ENCODE measurements at places on chromosomes 3 and 15.

DNA sequence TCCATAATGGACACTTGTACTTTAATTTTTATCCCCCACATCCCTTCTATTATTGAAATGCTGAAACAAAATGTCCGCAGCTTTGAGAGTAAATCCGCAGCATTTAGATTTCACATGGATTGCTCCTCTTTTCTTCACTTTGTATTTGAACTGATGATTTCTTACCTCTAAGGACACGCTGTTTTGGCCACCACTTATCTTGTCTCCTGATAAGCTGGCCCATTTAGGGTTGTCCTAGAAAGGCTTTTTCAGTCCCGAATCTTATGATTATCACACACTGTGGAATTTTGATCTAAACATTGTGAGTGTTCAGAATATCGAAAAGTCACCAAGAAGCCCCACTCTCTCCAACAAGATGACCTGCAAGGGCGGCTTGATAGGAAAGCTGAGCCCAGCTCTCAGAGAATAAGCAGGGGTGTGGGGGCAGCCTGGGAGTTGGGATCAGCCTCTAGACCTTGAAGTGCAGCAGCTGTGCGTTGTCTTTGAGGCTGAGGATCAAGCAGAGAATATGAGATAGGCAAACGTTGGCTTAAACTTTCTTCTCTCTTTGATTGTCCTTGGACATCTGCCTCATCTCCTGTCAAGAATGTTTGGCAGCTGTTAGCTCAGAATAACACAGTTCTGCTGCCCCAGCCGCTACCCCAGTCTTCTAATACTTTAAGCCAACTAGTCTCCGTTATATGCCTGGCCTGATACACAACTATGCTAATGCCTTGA, 399.7 kb upstream of the NR2F2 start:
- no peak for DNase-seq

DNA sequence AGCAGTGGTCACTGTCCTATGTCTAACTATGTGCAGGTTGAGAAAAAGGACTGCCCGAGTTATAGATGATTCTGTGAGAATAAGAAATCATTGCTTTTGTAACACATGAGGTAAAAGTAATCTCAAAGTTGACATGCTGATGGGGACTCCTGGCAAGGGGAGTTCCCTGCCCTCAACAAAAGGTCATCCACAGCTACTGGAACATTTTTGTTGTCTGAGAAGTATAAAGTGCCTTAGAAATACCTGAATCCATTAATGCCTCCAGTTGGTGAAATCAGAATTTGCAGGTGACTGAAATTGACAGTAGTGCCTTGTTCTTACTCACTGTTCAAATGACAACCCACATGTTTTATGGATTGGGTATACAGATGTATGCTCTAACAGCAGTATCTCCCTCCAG, 43.7 kb upstream of the RBM5 start:
- no peak for DNase-seq

DNA sequence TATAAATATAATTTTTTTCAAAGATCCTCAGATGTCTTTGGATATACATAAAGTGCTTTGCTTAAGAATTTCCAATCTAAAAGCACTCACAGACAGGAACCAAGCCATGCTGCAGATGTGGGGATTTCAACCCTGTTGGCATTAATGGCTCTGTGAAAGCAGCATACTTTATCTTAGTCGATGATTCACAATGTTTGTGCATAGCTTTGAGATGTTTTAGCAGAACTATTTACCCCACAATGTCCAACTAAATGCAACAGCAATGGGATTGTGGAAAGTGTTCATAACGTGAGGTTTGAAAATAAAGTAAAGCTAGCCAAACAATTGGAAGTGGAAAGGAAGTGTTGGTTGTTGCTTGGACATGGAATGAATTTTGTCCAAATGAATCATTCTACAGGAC, 371.4 kb downstream of the SOX2 start:
- no peak for DNase-seq

- DNase-seq, result peak; percentile 5
These were observed 553.8 kb upstream of the SGO1 start for GRCh38 chr3:20739814-20740213.

DNA sequence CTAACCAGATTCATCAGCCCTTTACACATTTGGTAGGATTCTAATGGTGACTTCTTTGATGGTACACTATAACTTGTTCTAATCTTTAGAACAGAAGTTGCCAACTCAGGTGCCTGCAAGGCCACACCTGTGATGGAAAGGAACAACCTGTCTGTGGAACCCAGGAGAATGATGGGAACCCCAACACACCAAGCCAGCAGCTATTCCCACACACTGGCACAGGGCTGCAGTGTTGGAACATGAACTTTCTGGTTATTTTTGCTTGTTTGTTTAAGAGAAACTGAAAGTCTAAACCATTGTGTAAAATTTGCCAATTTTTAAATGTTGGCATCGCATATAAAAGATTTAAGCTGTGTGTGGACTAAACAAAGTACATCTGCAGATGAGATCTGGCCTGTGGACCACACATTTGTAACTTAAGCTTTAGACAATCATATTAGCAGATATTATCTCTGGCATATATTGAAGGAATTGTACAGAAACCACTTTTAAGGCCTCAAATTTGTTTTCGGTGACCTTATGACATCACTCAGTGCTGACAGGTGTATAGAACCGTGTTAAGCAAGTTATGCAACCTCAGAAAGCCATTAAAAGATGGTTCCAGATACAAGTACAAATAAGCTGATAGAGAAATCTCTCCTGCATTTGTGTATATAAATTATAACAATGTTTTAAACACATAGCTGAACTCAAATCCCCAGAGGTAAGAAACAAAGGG, 242.9 kb downstream of the SLC9A9 start:
- no peak for DNase-seq

DNA sequence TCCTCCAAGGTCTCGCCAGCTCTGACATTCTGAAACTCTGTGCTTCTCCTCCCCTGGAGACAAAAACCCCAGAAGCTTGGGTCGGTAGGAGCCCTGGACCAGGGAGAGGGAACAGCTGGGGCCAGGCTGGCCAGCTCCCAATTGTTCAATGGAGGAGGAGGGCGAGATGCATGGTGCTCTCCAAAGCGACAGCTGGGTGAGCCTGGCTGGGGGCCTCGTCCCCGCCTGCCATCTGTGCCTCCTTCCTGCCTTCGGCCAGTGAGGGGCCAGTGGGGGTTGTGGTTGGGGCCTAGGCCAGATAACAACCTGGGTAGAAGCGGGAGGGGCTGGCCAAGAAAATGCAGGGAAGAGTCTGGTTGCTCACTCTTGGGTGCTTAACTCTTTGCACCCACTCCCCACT, 79.4 kb downstream of the CORO2B start:
- no peak for DNase-seq

DNA sequence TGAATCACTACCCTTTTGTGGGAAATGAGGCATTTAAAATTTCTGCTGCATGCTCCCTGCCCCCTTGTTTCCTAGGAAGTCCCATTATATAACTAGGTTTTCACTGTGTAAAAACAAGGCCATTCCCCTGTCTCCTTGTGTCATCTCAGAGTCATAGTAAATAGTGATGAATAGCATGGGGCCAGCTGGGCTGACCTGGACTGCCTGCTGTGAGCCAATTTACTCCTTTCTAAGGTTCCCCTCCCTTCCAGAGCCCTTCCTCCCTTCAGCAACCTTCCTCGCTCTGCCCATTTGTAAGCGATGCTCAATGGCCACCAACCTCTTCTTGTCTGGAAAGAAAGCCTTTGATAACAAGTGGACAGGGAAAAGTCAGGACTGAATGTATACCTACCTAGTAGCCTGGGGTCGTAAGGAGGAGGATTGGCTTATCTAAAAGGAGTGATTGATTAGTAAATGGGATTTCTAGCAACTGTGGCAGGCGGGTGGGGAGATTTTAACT, 11.7 kb downstream of the ITGA11 start:
- peak; percentile 56 for DNase-seq

All from GM23248 (cell line).